ENCODE measurements at places on chromosomes 3 and 15. TPM values are rescaled to one million over a fixed set of nuclear protein-coding genes. Genes with fewer than 3 reads are reported as not detected.
A peak's percentile ranks its signal among the peaks of the same experiment; 100 is the strongest.

Gene IGF2BP2
- 0.29 TPM for total RNA-seq

Gene CAND2
- total RNA-seq: 1.6 TPM

DNA sequence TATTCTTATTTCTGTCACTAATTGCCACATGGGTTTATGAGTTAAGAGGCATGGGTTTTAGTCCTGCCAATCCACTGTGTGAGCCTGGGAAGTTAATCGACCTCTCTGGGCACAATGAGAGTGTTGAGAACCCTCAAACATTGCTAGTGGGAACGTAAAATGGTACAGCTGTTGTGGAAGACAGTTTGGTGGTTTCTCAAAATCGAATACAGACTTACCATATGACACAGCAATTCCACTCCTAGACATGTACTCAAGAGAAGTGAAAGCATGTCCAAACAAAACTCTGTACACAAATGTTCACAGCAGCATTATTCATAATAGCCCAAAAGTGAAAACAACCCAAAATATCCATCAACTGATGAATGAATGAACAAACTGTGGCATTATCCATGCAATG is 5.7 kb upstream of the GNB5 start:
- no peaks in the 10 kb centered on the region for H3K27me3 ChIP-seq
- no peaks in the 10 kb centered on the region for H3K36me3 ChIP-seq
- H3K27ac ChIP-seq: no peak overlapping the region
- no peak for DNase-seq
- H3K4me1 ChIP-seq: no peaks in the 10 kb centered on the region

Gene ICE2
- total RNA-seq: 66.0 TPM

Gene ADGRG7
- total RNA-seq: not detected

- no peaks in the 10 kb centered on the region for H3K36me3 ChIP-seq
- no peak overlapping the region for H3K27ac ChIP-seq
- DNase-seq: no peak
- no peaks in the 10 kb centered on the region for H3K27me3 ChIP-seq
- no peak overlapping the region for H3K4me3 ChIP-seq
Measured at GRCh38 chr3:21049334-21050062, 701.5 kb downstream of the ZNF385D start.

Gene CD200R1
- total RNA-seq: 4.4 TPM

- peaks cover 38% of the 10 kb centered on the region for H3K36me3 ChIP-seq
- H3K4me3 ChIP-seq: no peak overlapping the region
- H3K27me3 ChIP-seq: no peaks in the 10 kb centered on the region
- no peak overlapping the region for H3K27ac ChIP-seq
- peaks cover 19% of the 10 kb centered on the region for H3K4me1 ChIP-seq
Measured at GRCh38 chr3:45011756-45012508, 14.2 kb upstream of the CLEC3B start.

DNA sequence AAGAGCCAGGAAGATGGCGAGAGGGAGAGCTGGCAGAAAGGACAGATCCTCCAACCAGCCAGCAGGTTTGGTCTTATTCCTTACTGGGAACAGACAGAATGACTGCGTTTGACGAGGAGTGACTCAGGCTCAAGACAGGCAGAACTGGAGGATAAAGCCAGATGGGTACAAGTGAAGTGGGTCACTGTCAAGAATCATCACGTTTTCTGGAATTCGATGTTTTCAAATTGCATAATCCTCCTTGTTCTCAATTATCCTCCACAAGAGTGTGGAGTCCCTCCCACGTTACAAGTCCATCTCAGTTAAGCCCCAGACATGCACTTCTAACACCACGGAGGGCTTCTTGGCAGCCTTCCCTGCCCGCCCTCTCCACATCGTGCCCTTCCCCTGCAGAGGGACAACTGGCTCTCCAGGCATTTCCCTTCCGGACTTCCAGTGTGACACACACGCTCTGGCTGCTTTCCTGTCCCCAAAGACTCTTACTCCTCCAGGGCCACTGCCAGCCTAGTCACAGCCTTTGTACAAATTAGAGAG is 183.1 kb downstream of the CHST2 start:
- no peak overlapping the region for H3K4me3 ChIP-seq
- no peak for DNase-seq
- no peaks in the 10 kb centered on the region for H3K36me3 ChIP-seq
- no peaks in the 10 kb centered on the region for H3K4me1 ChIP-seq

Gene KLHL40
- total RNA-seq: not detected

DNA sequence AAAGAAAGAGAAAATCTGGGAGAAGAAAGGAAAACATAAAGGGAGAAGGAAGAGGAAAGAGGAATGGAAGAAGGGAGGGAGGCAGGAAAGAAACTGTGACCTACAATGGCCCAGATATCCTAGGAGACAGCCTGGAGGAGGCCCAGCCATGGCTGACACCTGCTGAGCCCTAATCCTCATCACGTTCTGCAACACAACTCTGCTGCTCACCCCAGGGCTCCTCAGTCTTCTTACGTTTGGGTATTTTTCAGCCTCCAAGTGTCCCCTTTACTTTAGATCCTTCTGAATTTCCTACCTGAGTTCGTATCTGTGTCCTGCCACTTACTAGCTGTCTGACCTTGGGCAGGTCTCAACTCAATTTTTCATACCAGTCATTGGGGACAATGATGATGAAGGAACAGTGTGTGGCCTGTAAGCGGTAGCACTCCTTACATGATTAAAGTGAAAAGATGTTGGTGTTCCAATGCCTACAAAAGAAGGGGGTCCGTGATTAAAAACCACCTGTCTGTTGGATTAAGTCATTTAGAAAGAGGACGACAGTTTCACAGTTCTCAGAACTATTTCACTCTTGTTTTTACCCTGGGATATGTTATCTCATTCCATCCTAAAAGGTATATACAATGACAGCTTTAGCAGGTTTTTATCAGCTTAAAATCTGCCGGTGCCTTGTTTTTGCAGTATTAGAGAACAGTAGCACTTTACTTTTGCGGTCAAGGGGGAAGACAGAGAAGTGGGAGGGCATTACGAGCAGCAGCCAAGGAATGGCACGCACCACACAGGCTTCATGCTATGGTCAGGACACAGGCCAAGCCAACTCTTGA is 47.4 kb downstream of the CCR4 start:
- H3K4me3 ChIP-seq: peak overlapping the region; percentile 59
- H3K27ac ChIP-seq: peak overlapping the region; percentile 86
- H3K27me3 ChIP-seq: no peaks in the 10 kb centered on the region
- no peak for DNase-seq
- H3K4me1 ChIP-seq: peaks cover 87% of the 10 kb centered on the region

- DNase-seq: no peak
- no peaks in the 10 kb centered on the region for H3K27me3 ChIP-seq
- H3K27ac ChIP-seq: no peak overlapping the region
Measured at GRCh38 chr3:104273046-104273649, 1093.6 kb upstream of the ALCAM start.

GRCh38 chr15:87929841-87930240 is 326.7 kb downstream of the NTRK3 start:
- H3K27me3 ChIP-seq: no peaks in the 10 kb centered on the region
- no peak overlapping the region for H3K4me3 ChIP-seq
- DNase-seq: no peak
- H3K36me3 ChIP-seq: no peaks in the 10 kb centered on the region
- no peaks in the 10 kb centered on the region for H3K4me1 ChIP-seq

DNA sequence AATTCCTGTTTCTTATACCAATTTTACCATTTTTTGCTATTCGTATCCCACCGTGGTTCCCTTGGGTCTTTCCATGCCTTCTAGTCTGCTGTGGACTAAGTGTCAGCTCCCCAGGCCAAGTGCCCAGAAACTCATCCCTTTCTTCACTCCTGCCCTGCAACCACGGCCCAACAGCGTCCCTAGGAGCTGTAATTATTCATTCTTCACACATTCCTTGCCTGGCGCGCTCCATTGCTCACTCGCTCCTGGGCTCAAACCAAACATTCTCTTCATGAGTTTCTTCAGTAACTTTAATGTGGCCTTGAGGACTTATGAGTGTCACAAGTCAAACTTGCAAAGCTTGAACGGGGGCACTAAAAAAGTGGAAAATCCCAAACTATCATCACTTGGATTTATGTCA is 15.7 kb downstream of the GABRB3 start:
- no peak for DNase-seq
- H3K27me3 ChIP-seq: no peaks in the 10 kb centered on the region
- no peaks in the 10 kb centered on the region for H3K4me1 ChIP-seq
- H3K27ac ChIP-seq: no peak overlapping the region
- H3K36me3 ChIP-seq: no peaks in the 10 kb centered on the region
- H3K4me3 ChIP-seq: no peak overlapping the region

Gene DNAH1
- total RNA-seq: 13.2 TPM

DNA sequence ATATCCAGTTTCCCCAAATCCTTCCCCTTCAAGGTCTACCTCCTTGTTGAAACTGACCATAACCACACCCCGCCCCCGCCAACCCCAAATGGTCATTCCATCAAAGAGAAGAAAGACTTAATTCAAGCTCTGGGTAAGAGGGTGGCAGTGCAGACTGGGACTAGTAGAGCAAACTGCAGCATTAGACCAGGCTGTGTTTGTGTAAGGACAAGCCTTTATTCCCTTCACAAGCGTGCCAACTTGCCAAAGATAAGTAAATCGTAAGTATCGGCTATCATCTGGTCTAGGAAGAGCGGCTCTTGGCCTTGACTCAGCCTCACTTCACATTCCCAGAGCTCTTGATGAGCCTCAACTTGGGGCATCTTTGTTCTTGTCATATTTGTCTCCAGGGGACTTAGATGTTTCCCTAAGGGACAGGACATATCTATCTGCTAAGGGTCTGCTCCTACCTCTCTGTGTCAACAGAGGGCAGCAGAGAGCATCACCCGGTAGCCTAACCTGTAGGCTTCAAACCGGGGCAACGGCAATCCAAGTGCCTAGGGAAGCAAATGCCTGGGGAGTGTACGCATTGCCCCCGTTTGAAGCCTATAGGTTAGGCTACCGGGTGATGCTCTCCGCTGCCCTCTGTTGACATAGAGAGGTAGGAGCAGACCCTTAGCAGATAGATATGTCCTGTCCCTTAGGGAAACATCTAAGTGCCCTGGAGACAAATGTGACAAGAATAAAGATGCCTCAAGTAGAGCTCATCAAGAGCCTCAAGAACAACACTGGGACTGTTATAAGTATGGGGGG is 8.9 kb upstream of the MAP3K13 start:
- peaks cover 6% of the 10 kb centered on the region for H3K27me3 ChIP-seq
- no peak overlapping the region for H3K4me3 ChIP-seq
- no peaks in the 10 kb centered on the region for H3K4me1 ChIP-seq
- H3K27ac ChIP-seq: no peak overlapping the region
- peak; percentile 80 for DNase-seq

- H3K27me3 ChIP-seq: peaks cover 61% of the 10 kb centered on the region
- H3K4me1 ChIP-seq: peaks cover 14% of the 10 kb centered on the region
- H3K36me3 ChIP-seq: peaks cover 1% of the 10 kb centered on the region
- no peak overlapping the region for H3K27ac ChIP-seq
Measured at GRCh38 chr3:179450901-179451264, 387 bp downstream of the GNB4 start.

- H3K4me3 ChIP-seq: no peak overlapping the region
- peaks cover 3% of the 10 kb centered on the region for H3K4me1 ChIP-seq
- H3K27ac ChIP-seq: no peak overlapping the region
- no peaks in the 10 kb centered on the region for H3K36me3 ChIP-seq
- no peaks in the 10 kb centered on the region for H3K27me3 ChIP-seq
Measured at GRCh38 chr3:8987645-8988383, 24.5 kb upstream of the RAD18 start.

- peak overlapping the region; percentile 12 for H3K4me3 ChIP-seq
- H3K27ac ChIP-seq: no peak overlapping the region
- peaks cover 7% of the 10 kb centered on the region for H3K4me1 ChIP-seq
- no peaks in the 10 kb centered on the region for H3K36me3 ChIP-seq
- DNase-seq: peak; percentile 30
Measured at GRCh38 chr3:179464323-179465092, 13.2 kb upstream of the GNB4 start.

Gene ARGFX
- total RNA-seq: not detected

Data from activated CD4-positive, alpha-beta memory T cell treated with anti-CD3 and anti-CD28 coated beads for 36 hours (primary cell).